HAP-1 (cell line): ENCODE measurements at places on chromosomes 1 and 21.

- no peak for DNase-seq
Measured at GRCh38 chr1:153617663-153618062, 1.5 kb upstream of the S100A14 start.

DNA sequence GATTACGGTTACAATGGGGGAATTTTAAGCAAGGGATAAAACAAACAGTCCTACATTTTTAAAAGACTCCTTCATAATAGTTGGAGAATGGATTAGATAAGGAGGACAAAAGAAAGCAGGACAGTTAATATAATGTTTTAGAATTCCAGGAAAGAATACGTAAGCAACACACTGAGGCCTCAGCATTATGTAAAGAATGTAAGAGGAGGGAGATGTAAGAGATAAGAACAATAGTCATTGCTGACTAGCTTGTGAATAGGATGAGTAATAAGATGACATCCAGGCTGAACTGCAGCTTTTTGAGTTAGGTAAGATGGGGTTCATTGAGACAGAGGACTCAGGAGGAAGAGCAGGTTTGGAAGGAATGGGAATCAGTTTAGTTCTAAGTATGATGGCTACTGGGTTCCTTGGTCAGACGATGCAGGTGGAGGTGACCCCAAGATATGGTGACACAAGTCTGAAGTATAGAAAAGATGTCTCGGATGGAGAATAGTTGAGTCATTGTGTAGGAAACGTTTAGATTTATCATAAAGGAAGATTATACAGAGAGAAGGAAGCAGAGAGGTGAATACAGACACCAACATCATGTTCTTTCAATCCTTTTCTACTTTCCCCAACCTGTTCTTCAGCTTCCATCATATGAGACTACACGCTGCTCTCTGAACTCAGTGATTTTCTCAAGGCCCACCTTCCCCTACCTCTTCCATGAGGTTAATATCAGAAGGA is 372.8 kb downstream of the PTBP2 start:
- DNase-seq: peak; percentile 5

- DNase-seq: no peak
Measured at GRCh38 chr1:22694172-22694571, 16.5 kb upstream of the EPHB2 start.

DNA sequence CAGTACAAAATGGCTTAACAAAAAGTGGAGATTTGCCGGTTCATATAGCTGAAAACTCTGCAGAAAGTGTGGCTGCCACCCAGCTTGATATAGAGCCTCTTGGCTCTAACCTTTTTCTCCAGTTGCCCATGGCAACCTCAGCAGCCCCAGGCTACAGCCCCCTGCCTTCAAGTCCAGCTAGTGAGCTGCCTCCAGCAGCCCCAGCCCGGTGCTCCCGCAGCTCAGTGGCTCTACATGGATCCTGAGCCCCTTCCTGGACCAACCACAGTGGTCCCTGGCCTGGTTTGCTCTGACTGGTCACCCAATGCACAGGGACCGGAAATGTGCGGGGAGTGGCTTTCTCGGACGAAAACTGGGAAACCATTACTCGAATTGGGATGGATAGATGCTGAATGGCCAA is 13.3 kb upstream of the ATF3 start:
- no peak for DNase-seq

DNA sequence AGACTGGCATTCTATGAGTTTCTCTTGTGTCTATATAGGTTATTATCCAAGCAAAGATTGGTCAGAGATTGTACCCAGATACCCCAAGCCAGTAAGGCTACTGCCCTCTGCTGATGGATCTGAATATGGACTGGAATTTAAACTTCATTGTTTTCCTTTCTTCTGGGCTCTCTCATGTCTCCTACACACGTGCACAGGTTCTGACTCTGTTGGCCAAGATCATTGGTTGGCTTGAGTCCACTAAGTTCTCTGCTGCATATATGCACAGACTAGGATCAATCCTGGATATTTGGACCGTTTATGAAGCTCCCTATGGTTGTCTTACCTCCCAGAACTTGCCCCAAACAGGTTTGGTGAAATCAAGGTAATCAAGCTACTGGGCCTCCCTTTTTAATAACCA is 69.7 kb downstream of the CC2D1B start:
- DNase-seq: peak; percentile 26
